ENCODE measurements at places on chromosomes 16 and 17. TPM values are rescaled to one million over a fixed set of nuclear protein-coding genes. Genes with fewer than 3 reads are reported as not detected.

JPH3 gene
- not detected for total RNA-seq

SULT1A3 gene
- 3.8 TPM for total RNA-seq

UTS2R gene
- not detected for total RNA-seq

KRT13 gene
- total RNA-seq = not detected

CES5A gene
- not detected for total RNA-seq

SYCE1L gene
- not detected for total RNA-seq

TP53TG3B gene
- total RNA-seq = 1.8 TPM

KRTAP29-1 gene
- not detected for total RNA-seq

COL1A1 gene
- total RNA-seq = 1.4 TPM

C16orf92 gene
- not detected for total RNA-seq

CLDN7 gene
- not detected for total RNA-seq

WFIKKN2 gene
- total RNA-seq = not detected

ENPP7 gene
- total RNA-seq = not detected

GAS7 gene
- total RNA-seq = 0.76 TPM

NACA2 gene
- not detected for total RNA-seq

RNF135 gene
- total RNA-seq = 14.9 TPM

TMEM235 gene
- not detected for total RNA-seq

ABCC3 gene
- total RNA-seq = 6.4 TPM

DLX4 gene
- 0.31 TPM for total RNA-seq

ABCC11 gene
- total RNA-seq = 0.40 TPM

CETP gene
- total RNA-seq = not detected

KRT9 gene
- not detected for total RNA-seq

HYDIN gene
- not detected for total RNA-seq

EVPLL gene
- total RNA-seq = not detected

ZNF750 gene
- not detected for total RNA-seq

PPY gene
- not detected for total RNA-seq

OR4D1 gene
- not detected for total RNA-seq

KRT33B gene
- not detected for total RNA-seq

TNP2 gene
- total RNA-seq = not detected

KRT25 gene
- not detected for total RNA-seq

ETV4 gene
- total RNA-seq = 75.9 TPM

NPIPA5 gene
- 3.0 TPM for total RNA-seq

NDRG4 gene
- total RNA-seq = 4.6 TPM

Data from HT1080 (cell line).